ENCODE measurements at places on chromosomes 16 and 17.

- no peak for DNase-seq
Measured at GRCh38 chr16:84360748-84361147, 7.6 kb upstream of the ATP2C2 start.

- DNase-seq: no peak
Measured at GRCh38 chr17:57924677-57925076, 30.5 kb downstream of the CUEDC1 start.

DNA sequence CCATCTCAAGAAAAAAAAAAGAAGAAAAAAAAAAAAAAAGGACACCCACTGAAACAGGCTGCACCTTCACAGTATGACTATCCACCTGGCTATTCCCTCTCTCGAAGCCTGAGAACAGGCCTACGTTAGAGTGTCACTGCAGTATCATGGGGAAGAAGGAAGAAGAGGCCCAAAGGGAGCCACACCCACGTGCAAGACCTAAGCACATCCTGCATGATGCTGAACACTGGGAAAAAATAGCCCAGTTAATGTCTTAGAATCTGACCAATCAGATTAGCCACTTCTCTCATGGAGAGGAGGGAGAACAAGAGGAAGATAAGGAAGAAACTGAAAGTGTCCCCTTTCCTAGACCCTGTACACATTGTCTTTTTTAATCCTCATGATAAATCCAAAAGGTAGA is 19.5 kb upstream of the MED13 start:
- DNase-seq: no peak

- DNase-seq: no peak
Measured at GRCh38 chr17:78211032-78211431, 3.0 kb upstream of the BIRC5 start.

- no peak for DNase-seq
Measured at GRCh38 chr16:82088483-82088882, 53.4 kb downstream of the HSD17B2 start.

- no peak for DNase-seq
Measured at GRCh38 chr16:30748634-30749445, 615 bp downstream of the PHKG2 start.

GRCh38 chr17:5838661-5839300 is 231.4 kb upstream of the WSCD1 start:
- no peak for DNase-seq

GRCh38 chr16:14148016-14148415 is 76.9 kb downstream of the MRTFB start:
- DNase-seq: no peak

DNA sequence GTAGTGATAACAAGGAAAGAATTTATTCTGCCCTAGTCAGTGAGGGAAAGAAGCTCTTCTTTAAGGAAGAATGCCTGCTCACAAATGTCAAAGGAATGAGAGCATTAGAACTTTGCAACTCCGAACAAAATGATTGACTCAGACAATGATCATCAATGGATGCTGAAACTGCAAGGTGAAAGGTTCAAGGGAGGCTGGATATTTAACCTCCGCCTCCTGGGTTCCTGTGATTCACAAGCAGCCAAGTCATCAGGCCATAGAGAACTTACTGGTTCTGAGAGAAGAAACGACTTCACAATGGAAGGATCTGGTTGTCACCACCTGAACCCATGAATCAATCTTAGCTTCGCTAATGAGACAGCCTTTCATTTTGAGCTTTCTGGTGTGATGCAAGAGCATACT is 16.0 kb upstream of the SCNN1B start:
- no peak for DNase-seq

- no peak for DNase-seq
Measured at GRCh38 chr16:78876671-78877070, 723.9 kb downstream of the MAF start.

- no peak for DNase-seq
Measured at GRCh38 chr16:81514568-81515258, 70.1 kb downstream of the CMIP start.

DNA sequence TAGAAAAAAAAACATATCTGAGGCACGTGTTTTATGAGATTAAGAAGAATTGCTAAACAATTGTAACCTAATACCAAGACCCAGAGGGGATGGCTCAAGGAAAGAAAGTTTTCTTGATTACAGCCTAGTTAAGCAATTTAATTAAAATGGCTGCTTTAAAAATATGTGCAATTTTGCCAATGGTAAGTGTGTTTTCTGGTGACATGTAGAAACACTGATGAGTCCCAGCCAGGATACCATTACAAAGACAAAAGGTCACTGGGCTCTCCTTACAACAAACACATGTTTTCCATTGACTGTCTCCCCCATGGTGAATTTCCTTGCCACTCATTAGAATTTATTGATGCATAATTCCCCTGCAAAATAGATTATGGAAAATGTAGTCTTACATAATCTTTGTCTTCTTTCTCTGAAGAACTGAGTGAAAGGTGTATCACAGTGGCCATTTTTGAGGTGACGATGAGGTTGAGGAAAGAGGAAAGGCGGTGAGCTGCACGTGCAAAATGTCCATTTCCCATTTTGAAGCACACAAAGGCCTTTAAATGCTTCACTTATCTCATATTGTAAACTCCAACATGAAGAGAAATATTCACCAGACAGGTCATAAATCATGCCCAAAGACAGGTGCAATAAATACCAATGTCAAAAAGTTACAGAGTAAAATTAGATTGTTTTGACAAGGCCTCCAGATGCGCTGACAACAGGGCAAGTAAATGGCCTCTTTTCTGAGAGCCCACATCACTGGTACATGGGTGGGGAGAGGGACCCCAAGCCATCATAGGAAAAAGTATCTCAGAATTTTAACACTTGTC is 696.9 kb downstream of the KCNJ2 start:
- DNase-seq: no peak

GRCh38 chr16:66286527-66286926 is 80.0 kb upstream of the CDH5 start:
- no peak for DNase-seq

GRCh38 chr16:22879466-22879865 is 65.5 kb downstream of the HS3ST2 start:
- DNase-seq: no peak

DNA sequence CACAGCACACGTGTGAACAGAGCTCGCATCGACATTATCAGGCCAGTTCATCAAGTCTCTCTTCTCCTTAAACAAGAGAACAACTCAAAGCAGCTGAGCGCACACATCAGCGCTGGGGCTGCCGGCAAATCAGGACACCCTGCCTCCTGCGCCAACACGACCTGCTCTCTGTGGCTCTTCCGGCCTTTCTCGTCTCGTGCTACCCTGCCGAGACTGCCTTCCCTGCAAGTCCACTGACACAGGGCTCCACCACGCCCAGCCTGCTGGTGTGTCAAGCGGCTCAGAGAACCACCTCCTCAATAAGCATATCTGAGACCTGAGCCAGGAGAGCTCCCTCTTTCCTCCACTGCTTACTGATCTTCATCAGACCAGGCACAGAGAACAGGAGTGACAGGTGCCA is 96.9 kb downstream of the ZNF778 start:
- DNase-seq: no peak

DNA sequence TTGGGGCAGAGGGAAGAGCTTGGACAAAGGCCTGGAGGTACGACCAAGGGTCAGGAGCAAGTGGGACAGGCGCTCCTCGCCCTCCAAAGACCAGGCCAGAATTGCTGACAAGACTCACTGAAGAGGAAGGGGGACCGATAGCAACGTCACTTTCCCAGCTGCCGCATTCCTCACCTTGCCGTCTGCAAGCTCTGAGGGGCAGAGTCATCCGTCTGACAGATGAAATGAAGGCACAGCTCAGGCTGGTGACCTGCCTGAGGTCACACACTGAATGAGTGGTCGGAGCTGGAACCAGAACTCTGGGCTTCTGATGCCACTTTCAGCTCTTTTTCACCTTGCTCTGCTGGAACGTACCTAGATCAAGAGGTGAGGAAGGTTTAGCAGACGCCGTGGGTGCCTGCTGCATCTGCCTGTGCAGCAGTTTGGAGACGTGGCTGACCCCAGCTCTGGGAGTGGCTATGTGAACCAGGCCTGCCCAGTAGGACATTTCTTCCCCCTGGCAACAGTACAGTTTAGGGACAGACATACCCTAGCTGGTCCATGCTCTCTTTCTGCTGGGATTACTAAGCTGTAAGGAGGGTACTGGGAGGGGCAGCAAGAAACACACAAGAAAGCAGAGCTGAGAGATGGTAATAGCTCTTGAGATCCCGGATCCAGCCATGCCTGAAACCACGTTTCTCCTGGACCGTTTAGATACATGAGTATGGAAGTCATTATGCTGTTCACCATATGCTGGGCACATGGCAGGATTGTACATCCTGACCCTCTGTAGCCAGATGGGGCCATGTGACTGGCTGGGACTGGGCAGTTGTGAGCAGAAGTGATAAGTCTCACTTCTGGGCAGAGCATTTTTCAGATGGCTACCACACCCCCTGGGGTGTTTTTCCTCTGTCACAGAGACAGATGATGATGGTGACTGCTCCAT is 50.9 kb downstream of the IL21R start:
- no peak for DNase-seq

- DNase-seq: no peak
Measured at GRCh38 chr16:4463522-4464163, 10.8 kb downstream of the NMRAL1 start.

GRCh38 chr16:29848420-29849297 is 14.4 kb downstream of the CDIPT start:
- DNase-seq: peak; percentile 18

GRCh38 chr16:86786338-86786737 is 208.0 kb downstream of the FOXL1 start:
- DNase-seq: no peak

DNA sequence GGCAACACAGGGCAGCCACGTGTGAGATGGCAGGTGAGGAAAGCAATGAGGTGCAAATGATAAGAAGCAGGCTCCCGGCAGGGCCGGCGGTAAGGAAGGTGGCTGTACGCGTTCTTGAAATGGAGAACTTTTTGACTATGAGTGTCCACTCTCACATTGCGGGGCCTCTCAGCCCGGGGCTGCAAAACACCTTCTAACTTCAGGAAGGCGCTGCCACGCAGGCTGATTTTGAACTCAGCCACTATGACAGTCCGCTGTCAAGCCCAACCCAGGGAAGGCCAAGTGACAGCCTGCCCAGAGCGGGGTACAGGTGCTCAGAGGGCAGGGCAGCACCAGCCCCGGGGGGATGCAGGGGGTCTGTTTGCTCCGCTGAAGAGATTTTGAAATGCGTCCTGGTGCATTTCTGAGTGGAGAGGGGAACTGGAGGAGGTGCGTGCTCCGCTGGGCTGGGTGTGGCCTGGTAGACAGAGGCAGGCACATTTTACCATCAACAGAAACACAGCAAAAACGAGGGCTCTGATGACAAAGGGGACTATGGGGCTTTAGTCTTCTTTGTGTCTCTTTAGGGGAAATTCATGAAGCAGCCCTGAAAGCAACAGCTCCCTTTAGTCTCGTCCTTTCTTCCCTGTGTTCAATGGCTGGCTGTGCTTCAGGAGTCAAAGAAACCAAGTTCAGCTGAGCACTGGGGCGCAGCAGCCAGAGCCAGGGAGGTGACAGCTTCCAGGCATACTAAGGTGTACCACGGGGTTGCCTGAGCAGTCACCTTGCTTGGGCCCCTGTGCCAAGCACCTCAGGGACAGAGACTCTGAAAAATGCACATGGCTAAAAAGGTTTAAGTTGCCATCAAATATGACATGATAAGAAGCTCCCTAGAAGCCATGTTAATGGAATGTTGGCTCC is 14.6 kb upstream of the SREBF1 start:
- no peak for DNase-seq

DNA sequence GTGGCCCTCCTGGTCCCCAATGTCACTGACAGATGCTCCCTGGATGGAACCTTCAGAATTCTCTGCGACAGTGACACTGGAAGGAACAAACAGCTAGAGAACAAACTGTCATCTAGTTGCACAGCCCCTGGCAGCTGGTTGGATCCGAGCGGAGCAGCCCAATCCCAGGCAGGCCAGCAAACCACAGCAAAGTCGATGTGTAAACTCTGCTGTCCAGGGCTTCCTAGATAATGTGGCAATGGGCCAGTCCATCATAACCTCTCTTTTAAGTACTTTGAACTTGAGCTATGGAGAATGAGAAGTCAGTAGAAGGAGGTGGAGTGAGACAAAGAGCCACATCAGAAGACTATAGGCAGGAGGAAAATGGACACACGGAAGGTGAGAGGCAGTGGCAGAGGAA is 323.0 kb downstream of the CBLN1 start:
- DNase-seq: no peak

DNA sequence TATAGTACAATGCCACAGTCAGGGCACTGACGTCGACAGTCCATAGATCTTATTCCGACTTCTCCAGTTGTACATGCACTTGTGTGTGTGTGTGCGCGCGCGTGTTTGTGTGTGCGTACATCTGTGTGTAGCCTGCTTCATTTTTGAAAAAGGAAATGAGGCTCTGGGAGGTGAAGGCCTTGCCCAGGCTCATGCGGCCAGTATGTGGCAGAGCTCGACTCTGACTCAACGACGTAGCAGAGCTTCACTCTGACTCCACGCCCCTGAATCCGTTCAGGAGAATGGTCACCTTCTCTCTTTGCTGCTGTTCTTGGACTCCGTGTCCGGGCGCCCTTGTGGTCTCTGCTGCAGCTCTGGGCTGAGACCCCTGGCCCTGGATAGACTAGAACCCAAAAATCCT is 81.6 kb upstream of the CIBAR2 start:
- no peak for DNase-seq

- DNase-seq: no peak
Measured at GRCh38 chr16:72372087-72373045, 200.4 kb upstream of the PMFBP1 start.

GRCh38 chr17:48671697-48672171 is 45.6 kb upstream of the HOXB9 start:
- peak; percentile 16 for DNase-seq

DNA sequence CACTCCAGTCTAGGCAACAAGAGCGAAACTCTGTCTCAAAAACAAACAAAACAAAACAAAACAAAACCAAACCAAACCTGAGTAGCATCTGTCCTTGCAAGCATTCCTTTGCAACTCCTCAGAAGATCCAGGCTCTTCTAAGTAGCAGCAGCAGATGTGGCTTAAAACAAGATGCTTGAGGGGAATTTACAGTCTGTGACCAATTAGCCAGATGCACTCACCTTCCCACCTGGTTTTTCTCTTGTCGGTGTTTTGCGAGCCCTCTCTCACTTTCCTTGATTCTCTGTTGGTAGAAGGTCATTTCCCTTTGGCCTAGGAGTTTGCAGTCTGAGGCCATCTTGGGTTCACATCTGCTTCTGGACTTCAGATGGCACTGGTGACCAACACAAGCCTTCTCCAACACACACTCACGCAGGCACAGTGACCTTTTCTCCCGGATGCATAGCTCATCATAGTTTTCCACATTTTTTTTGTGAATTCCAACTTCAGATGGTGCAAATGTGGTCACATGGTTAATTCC is 276.8 kb downstream of the STX8 start:
- no peak for DNase-seq

DNA sequence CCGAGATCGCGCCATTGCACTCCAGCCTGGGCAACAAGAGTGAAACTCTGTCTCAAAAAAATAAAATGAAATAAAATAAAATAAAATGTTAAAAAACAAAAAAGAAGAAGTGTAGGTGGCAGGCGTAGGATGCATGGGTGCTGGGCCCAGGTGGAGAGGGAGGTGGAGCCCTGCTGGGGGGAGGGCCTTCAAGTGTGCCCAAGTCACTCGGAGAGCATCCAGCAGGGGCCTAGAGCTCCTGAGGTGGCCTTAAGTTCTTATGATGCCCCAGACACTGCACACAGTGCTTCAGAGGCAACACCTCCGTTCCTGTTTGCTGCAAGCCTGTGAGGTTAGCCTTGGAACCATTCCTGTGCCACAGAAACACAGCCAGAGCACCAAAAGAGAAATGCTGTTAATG is 23.2 kb downstream of the IL4R start:
- no peak for DNase-seq
